ENCODE measurements at places on chromosomes 12 and 14. TPM values are rescaled to one million over a fixed set of nuclear protein-coding genes. Genes with fewer than 3 reads are reported as not detected.

DNA sequence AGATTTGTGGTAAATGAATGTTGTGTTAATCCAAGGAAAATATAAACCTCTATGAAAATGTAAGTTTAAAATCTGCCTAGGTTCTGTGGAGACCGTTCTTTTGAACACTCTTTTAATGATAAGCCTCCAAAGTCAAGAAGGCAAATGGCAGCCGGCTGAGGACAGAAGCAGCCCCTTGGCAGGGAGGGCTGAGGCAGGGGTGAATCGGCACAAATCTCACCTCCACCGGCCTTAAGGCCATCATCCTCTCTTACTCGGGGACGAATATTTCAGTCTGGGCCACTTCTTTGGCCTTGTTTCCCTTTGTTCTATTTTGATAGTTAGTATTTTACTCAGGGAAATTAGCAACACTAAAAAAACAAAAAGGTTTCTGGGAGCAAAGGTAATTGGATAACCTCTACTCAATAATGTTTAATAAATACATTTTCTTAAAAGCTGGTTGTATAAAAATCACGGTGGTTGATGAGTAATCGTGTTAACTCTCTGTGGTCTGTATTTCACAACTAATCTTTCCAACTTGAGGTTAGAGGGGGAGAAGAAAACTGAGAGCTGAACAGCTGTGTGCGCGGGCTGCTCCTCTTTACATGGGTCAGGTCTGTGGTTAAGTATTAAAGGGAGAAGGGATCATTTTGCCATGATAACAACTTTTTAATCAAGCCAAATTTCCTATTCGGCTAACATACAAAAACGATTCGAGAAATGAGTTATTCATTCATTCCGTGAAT lies 18.6 kb downstream of the LGMN start:
- no peak overlapping the region for H3K27ac ChIP-seq
- DNase-seq = no peak
- H3K36me3 ChIP-seq = no peaks in the 10 kb centered on the region
- H3K4me3 ChIP-seq = no peak overlapping the region

- H3K4me1 ChIP-seq = peaks cover 10% of the 10 kb centered on the region
- peak overlapping the region; percentile 75 for H3K27ac ChIP-seq
Observed at GRCh38 chr12:8844665-8845064, 22.2 kb downstream of the A2ML1 start.

DNA sequence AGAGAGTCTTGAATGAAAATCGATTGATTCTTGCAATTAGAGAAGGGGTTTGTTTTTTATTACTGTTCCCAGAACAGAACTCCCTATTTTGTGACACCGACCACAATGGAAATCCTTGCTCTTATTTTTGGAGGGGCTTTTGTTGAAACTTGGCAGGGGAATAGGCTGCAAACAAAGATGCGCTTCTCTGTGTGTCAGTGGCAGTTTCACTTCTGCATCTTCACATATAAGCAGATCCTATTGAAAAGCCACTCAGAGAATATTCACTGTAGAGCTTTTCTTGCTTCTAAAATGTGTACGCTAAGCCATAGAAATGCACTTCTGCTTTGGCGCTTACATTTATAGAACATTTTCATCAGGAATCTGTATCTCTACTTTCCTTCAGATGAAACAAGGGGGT lies 1822.4 kb upstream of the SEL1L start:
- no peaks in the 10 kb centered on the region for H3K4me1 ChIP-seq
- no peaks in the 10 kb centered on the region for H3K36me3 ChIP-seq
- no peak overlapping the region for H3K4me3 ChIP-seq
- H3K27me3 ChIP-seq = no peaks in the 10 kb centered on the region
- no peak for DNase-seq

- H3K4me1 ChIP-seq = no peaks in the 10 kb centered on the region
- H3K4me3 ChIP-seq = no peak overlapping the region
- DNase-seq = no peak
- H3K36me3 ChIP-seq = no peaks in the 10 kb centered on the region
Observed at GRCh38 chr14:87148655-87149054, 844.3 kb downstream of the GALC start.

- no peaks in the 10 kb centered on the region for H3K36me3 ChIP-seq
- H3K4me1 ChIP-seq = no peaks in the 10 kb centered on the region
- no peak overlapping the region for H3K27ac ChIP-seq
- no peaks in the 10 kb centered on the region for H3K27me3 ChIP-seq
- peak; percentile 33 for DNase-seq
Observed at GRCh38 chr14:100546051-100546443, 41.2 kb downstream of the BEGAIN start.

Gene PA2G4
- 61.0 TPM for total RNA-seq

- no peak overlapping the region for H3K27ac ChIP-seq
- no peak for DNase-seq
- no peaks in the 10 kb centered on the region for H3K27me3 ChIP-seq
- no peak overlapping the region for H3K4me3 ChIP-seq
Observed at GRCh38 chr12:1174659-1175058, 183.6 kb downstream of the ERC1 start.

DNA sequence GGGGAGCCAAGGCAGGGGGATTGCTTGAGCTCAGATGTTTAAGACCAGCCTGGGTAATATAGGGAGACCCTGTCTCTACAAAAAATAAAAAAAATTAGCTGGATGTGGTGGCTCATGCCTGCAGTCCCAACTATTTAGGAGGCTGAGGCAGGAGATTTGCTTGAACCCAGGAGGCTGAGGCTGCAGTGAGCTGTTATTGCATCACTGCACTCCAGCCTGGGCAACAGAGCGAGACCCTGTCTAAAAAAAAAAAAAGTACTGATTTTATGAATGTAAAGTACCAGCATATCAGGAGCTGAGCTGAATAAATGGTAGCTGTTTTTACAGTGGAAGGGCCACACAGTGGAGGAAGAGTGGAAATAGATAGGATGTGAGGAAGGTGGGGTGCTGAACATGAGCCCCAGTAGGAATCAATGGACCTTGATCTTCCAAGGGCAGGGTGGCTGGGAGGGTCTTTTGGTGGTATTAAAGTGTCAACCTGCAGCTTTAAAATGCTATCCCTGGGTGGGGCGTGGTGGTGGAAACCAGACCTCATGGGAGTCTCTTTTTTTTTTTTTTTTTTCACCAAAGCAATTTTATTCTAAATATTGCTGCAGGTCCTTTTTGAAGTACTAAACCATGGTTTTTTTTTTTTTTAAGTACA lies 2.2 kb downstream of the ATP23 start:
- no peak overlapping the region for H3K4me3 ChIP-seq
- H3K27me3 ChIP-seq = no peaks in the 10 kb centered on the region
- H3K27ac ChIP-seq = no peak overlapping the region
- no peaks in the 10 kb centered on the region for H3K36me3 ChIP-seq
- H3K4me1 ChIP-seq = peaks cover 5% of the 10 kb centered on the region

- no peaks in the 10 kb centered on the region for H3K4me1 ChIP-seq
- H3K4me3 ChIP-seq = no peak overlapping the region
- no peak for DNase-seq
- H3K27ac ChIP-seq = no peak overlapping the region
Observed at GRCh38 chr14:98766818-98767217, 505.2 kb downstream of the BCL11B start.

DNA sequence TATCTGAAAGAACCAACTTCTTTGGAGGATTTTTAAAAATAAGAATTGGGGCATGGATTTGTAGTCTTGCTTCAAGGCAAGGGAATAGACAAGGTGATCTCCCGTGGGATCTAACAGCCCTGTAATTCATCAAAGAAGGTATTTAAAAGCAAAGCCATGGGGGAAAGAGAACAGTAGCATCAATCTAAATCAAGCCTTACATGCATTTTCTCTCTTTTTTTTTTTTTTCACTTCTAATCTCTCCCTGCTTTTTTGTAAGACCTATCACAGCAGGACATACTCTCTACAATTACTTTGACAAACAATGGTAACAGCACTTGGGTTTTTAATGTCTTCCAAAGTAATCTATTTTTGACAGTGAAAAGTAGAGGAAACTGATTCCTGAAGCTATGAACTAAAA lies 367.9 kb downstream of the PAWR start:
- H3K4me1 ChIP-seq = no peaks in the 10 kb centered on the region
- H3K4me3 ChIP-seq = no peak overlapping the region
- H3K27me3 ChIP-seq = no peaks in the 10 kb centered on the region
- no peak for DNase-seq

Gene NPFF
- total RNA-seq = 1.2 TPM

GRCh38 chr12:116257215-116257614 lies 20.3 kb downstream of the MED13L start:
- no peaks in the 10 kb centered on the region for H3K27me3 ChIP-seq
- DNase-seq = no peak
- H3K36me3 ChIP-seq = no peaks in the 10 kb centered on the region
- peaks cover 12% of the 10 kb centered on the region for H3K4me1 ChIP-seq
- no peak overlapping the region for H3K4me3 ChIP-seq
